AG09319 (cell line): ENCODE measurements at places on chromosomes 7 and 10.

DNA sequence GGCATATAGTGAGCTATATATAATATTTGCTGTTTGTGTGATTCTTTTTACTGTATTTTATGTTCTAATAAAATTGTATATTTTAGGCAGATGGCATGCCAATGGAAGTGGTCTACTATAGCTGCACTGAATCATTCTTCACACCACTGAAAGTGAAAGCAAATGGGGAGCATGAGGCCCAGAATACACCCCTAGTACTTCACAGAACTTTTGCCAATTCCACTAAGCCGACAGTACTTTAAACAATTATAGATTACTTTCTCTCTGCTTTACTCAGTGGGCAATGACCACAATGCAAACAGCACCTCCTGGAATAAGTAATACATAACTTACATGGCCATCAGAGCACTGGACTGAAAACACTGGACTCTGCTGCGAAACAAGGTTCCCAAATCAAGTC, 70.2 kb downstream of the ANKRD26 start:
- DNase-seq, result no peak

GRCh38 chr7:129707910-129708499, 96.5 kb downstream of the NRF1 start:
- no peak for DNase-seq

- DNase-seq, result no peak
Measured at GRCh38 chr7:39534599-39534998, 31.6 kb upstream of the YAE1 start.

DNA sequence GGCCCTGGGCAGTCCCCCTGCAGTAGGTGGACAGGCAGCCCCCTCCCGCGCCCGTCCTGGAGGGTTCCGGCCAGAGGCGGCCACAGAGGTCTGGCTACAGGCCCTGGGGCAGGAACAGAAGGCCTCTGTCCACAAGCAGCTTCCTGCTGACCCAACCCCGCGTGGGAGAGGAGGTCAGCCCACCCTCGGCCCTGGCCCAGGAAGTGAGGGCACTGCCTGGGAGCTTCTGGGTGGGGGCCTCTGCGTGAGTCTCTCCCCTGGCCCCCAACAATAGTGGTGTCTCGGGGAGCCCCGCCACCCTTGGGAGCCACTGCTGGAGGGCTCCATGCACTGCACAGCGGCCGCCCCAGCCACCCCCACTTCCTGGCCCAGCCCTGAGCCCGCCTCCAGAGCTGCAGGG, 4.7 kb downstream of the MICALL2 start:
- DNase-seq, result no peak

GRCh38 chr7:36153571-36154097, 580 bp downstream of the EEPD1 start:
- DNase-seq, result no peak

DNA sequence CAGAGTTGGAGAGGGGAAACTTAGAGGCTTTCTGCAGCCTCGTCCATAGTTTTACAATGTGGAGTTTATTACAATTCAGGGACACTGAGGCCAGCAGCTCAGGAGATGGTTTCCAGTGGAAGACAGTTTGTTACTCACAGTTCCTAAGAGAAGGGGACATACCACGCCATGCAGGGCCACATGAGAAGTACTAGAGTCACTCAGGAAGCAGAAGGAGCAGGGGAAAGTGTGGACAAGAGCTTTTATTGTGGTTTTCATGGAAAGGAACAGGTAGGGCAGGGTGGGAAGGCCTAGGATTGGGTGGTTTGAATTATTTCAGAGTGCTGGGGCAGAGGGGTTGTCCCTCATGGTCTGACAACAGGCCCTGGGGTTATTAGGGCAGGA, 292.1 kb upstream of the IGFBP3 start:
- no peak for DNase-seq

DNA sequence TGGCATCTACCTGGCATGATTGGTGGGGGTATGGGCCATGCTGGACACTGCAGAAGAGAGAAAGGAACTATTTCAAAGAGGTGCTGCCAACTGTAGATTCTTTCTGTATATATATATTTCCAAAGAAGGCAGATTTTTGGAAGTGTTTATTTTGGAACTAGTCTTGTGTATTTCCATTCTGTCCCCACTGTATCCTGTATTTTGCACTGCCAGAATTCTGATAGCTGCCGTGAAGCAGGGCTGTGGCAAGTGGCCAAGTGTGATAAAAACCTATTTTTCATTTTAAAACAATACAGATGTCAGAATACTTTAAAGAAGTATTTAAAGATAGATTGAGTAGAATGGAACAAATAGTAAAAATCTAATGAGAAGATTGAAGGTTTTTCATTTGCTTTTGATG, 17.1 kb downstream of the MCU start:
- DNase-seq, result no peak

GRCh38 chr10:78703593-78703992, 365.2 kb upstream of the ZMIZ1 start:
- no peak for DNase-seq

DNA sequence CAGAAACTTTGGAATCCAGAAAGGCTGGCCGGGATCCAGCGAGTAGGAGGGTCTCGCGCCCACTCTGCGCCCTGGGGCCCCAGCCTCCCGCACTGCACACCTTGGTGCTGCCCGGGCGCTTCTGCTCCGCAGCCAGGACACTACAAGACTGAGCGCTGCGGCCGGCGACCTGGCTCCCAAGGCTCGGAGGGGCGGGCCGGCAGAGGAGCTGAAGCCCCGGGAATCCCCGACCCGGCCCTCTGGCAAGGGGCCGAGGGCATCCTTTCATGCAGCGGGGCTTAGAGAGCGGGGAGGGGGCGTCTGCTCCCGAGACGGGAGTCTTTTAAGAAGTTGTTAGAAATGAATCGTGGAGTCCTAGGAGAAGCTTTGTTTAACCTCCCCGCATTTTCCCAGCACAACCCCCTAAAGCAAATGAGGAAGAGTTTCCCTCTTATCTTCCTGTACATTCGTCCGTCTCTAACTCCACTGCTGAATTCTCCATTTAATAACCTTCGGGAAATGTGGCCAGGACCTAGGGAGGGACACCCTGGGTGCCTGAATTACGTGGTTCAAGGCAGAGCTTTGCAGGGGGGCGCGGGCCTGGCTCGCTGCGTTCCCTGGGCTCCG, 1.1 kb downstream of the VWC2 start:
- no peak for DNase-seq

GRCh38 chr10:12684784-12685183, 316.7 kb downstream of the CCDC3 start:
- DNase-seq, result no peak

GRCh38 chr10:4013651-4014121, 228.7 kb upstream of the KLF6 start:
- DNase-seq, result no peak

DNA sequence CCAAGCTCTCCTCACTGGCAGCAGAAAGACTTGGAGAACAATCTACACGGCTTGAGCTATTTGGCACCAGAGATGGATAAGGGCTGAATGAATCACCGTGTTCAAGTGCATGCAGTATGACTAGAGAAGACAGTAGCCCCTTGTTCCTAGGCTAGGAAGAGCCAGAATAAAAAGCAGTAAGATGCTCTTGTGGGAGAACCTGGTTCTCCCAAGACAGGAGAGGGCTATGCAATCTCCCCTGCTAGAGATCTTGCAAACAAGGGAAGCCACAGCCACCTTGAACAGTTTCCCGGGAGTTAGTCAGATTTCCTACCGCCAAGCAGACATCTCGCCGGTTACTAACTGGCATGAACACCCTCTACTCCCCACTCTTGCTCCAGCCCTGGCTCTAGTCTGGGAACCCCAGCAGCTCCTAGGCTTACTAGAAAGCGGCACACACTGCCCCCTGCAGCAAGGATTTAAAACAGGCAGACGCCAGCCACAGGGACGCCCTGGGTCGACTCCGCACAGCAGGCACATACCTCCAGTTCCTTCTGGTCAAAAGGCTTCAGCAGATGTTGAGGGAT, 107.3 kb downstream of the SMURF1 start:
- DNase-seq, result no peak
